Thyroid gland (tissue), 4 donors: ENCODE measurements at places on chromosomes 4 and X.

DNA sequence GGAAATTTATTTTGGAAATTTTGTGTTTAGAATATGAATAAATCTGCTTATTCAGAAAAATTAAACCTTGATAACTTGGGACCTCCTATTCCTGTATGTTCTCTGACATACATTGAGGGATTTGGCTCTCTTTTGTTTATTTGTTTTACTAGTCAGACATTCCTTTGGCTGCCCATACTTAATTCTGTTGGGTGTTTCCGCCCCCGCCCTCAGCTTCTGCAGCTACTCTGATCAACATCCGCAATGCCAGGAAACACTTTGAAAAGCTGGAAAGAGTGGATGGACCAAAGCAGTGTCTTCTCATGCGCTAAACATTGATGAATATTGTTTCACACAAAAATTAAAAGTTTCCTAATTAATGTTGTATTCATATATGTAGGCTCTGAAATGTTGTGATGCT, 40.5 kb downstream of the RRAGB start:
- DNase-seq = no peak

GRCh38 chrX:39201305-39201990, 400.2 kb downstream of the MID1IP1 start:
- DNase-seq = no peak

DNA sequence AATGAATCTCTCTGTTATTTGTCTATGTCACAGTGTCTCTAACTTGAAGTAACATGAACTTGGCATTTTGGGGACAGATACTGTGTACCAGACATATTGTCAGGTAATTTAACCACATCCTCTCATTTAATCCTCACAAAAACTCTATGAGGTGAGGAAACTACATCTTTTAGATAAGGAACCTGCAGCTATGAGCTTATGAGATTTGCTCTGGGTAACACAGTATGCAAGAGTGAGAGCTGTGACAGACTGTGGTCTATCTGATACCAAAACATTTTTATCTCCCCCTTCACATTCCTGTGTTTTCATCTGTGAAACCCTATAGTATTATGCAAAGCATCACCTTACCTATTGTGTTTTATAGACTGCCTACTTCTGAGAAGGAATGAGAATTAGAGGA, 58.4 kb upstream of the HS3ST1 start:
- no peak for DNase-seq

- DNase-seq = no peak
Measured at GRCh38 chr4:102338405-102338804, 6.9 kb downstream of the SLC39A8 start.

GRCh38 chr4:72112514-72113156, 80.8 kb downstream of the NPFFR2 start:
- DNase-seq = no peak

DNA sequence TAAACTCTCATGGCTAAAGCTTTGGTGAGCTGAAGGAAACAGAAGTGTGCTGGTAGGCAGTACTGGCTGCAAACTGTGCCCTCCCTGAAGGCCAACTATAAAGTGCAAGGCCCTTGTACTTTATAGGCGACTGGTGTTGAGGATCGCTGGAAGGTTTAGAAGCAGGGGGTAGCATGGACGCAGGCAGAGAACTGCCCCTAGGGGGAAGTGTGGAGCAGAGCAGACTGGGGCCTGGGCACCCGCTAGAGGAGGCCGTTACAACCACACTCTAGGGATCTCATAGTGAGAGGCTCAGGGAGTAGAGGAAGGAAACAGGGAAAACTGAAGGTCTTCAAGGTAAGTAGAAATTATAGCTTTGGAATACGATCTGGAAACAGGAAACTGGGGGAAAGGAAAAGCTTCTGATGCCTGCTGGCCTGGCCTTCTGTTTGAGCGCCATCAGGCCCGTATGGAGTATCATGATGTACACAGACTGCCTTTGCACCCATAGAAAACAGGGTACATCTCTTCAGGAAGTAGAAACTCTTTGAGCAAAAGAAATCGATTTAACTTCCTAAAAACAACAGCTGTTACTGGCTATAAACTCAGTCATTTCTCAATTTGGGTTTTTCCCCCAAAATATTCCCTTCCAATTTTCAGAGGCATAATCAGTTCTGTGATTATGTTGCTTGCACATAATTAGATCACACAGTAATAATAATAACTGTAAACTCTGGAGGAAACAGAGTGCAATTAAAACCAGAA, 23.9 kb upstream of the TMSB4X start:
- DNase-seq = no peak

GRCh38 chrX:18707426-18708049, at the start of gene PPEF1:
Gene PPEF1, plus strand, starts transcription at chrX:18707645. Its CDS starts 136 bp downstream, at chrX:18707781.
- DNase-seq = no peak

- DNase-seq = peak; percentile 76
Measured at GRCh38 chrX:68978255-68978654, 149.4 kb downstream of the EFNB1 start.

DNA sequence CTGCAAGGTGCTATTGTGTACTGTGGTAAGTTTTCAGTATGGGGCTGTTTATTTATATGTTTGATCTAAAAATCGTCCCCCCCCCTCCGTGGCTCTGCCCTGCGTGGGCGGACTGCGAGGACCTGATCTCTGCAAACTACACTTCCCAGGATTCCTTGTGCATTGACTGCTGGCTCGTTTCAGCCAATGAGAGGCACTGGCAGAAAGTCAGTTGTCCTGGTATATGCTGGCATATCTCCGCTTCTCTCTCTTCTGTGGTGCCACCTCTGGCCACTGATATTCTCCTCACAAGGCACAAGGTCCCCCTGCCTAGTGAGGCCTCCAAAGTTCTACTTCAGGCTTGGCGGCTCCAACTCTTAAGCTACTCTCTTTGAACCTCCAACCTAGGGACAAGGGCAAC, 168.8 kb upstream of the ZFP42 start:
- no peak for DNase-seq

GRCh38 chr4:52951016-52951415, 88.9 kb downstream of the RASL11B start:
- DNase-seq = no peak

GRCh38 chrX:119880076-119880475, 8.4 kb downstream of the NDUFA1 start:
- DNase-seq = no peak

GRCh38 chrX:123899701-123900100, 39.8 kb downstream of the XIAP start:
- no peak for DNase-seq

DNA sequence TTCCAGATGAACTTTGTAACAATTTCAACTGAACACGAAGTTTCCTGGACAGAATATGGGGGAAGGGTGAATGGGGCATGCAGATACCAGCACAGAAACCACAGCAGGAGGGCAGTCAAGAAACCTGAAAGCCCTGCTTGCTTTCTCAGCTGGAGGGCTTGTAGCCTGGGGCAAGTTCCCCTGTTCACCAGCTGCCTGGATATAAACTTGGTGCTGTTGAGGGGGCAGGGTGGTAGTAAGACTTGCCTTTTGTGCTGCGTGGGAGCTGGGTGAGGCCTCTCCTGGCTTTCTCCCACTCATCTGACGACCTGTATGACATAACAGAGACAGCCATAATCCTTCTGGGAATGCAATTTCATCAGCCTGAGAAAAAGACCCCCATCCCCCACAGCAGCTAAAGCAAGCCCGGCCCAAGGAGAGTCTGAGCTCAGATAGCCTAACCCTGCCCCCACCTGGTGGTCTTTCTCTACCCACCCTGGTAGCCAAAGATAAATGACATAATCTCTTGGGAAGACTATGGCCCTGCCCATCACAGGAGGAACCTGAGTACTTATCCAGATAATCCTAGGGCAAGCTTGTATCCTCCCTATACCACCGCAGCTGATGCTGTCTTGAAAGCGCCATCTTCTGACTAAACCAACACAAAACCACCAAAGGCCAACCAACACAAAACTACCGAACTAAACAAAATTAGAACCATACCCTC, 234.3 kb downstream of the LAS1L start:
- no peak for DNase-seq

DNA sequence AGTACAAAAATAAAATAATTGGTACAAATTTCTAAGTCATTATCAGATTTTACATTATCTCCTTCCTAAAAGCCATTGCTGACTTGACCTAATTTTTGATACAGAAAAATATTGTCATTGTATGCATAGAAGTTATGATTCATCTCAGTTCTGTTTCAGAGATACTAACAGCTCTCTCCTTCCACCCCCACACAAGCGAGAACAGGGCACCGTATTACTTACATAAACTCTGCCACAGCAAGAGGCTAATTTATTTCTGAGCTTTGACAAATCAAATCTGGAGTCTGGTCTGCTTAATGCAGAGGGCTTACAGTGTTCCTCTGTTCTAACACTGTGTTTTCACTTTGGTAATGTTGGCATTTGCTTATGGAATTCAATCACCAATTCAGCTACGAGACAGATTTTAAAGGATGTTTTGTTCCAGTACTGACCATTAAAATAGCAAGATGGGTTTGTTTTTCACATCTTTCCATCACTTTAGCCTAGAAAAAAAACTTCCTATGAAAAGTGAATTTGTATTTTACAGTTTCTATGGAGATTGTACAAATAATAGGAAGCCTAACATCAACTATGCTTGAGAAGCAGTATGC, 181.8 kb downstream of the USP46 start:
- no peak for DNase-seq

GRCh38 chr4:150577796-150578195, 4.2 kb upstream of the MAB21L2 start:
- DNase-seq = no peak

DNA sequence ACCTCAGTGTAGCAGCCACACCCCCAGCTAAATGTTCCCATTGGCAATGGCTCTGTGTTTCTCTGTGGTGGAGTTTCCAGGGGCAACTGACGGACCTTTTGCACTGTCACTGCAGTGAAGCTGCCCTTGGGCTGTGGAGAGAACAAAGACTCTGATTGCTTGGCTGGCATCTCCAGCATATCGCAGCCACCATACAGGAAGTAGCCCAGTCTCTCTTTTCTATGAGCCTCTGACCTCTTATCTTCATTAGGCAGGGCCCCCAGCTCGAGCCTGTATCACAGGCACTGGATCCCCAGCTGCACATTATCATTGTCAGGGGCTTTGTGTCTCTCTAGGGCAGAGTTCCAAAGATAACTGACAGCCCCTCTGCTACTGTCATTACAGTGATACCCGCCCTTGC, 483.5 kb downstream of the ARAP2 start:
- no peak for DNase-seq

DNA sequence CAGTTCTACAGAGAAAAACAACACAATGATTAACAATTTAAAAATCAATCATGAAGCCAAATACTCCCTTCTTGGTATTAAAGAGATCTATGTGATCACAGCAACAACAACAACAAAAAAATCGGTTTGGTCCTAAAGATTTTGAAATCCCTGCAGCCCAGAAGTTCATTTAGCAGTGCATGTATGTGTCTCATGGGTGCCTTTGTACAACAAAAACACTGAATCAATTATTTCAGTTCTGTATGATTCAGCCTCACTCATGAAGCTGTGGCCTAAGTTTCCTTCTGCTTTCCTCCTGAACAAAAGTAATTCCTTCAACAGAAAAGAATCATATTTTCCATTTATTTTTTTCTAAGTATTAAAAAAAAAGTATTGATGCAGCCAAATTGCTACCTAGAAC, 393.4 kb upstream of the NDST3 start:
- DNase-seq = no peak

- no peak for DNase-seq
Measured at GRCh38 chr4:183532821-183533220, 28.0 kb downstream of the ING2 start.

DNA sequence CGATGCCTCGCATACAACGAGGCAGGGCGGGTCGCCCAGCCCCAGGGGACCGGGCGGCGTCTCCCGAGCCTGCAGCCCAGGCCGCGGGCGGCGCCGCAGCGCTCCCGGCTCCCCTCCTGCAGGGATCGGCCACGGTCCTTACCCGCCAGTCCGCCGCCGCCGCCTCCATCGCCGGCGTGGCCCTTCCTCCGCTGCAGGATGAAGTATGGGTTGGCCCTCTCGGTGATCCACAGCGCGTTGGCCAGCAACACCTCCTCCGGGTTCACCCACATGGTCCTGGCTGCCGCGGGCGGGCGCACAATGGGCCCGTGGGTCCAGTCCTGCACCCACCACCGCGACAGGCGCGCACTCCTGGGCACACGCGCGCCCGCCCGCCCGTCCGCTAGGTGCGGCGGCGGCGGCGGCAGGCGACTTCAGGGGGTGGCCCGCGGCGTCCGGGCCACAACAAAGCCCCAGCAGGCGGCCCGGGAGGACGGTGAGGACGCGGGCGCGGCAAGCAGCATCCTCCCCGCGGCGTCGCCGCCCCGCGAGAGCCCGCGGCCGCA, 339 bp downstream of the TBC1D9 start:
- peak; percentile 71 for DNase-seq

- DNase-seq = peak; percentile 87
Measured at GRCh38 chrX:69615779-69616456, at the start of gene EDA. Gene EDA, plus strand, starts transcription at chrX:69616113.

- DNase-seq = no peak
Measured at GRCh38 chrX:136039968-136040367, 54.7 kb downstream of the SLC9A6 start.

GRCh38 chr4:67883458-67883857, 344 bp downstream of the TMPRSS11D start:
- no peak for DNase-seq

DNA sequence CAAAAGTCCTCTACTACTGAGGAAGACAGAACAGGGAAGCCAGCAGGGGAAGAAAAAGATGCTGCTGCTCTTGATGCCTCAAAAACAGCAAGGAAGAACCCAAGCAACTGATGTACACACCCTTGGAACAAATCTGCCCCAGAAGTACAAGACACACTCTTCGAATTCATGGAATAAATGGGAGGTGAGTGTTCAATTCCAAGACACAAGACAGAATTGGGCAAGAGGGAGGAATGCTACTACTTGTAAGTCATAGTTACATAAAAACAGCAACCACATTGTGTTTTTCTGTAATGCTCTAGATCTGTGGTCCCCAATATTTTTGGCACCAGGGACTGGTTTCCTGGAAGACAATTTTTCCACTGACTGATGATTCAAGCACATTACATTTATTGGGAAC, 58.0 kb upstream of the H2AZ1 start:
- no peak for DNase-seq

DNA sequence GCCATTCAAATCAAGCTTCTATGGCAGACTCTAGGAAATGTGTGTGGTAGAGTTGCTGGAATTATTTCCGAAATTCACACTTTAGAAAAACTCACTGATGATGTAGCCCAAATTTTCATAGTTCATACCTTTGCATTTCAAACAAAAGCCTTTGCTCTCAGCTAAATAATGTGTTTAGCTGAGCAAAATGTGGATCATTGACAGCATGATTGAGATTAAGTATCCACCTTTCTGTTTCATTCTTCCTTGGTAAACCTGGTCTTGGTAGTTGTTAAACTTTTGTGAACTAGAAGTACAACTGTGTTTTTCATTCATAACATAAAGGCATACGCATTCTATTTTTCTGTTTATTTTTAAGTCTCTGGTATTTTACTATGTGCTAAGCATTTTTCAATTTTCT, 7.2 kb downstream of the PCDH7 start:
- DNase-seq = no peak
